G401 (cell line): ENCODE measurements at places on chromosomes 12 and 14.

DNA sequence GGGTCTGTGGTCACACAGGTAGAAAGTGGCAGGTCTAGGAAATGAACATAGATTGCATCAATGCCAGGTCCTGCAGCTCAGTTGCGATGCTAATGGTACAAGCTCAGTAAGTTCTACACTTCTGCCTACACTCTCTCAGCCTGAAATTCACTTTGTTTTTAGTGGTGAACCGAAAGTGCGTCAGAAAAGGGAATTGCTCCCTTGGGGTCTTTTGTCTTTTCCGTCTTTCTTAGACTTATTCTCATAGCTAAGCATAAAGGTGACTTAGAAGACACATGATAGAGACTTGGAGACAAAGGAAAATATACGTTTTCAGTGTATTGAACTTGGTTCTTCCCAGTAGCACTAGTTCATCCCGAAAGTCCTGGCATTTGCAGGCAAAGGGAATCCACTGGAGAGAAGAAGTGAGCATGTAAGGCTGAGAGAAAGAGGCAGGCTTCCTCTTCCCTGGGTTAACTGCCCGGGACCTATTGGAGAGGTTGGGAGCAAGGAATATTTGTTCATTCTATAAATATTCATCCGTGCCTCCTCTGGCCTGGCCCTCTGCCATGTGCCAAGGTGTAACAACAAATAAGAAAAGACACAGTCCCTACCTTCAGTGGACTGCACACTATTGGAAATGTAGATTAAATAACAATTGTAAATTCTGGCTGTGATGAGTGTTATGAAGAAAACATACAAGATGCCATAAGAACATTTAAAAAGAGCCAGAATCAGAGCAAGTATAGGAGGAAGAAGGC, 785.8 kb downstream of the MED13L start:
- DNase-seq: no peak

DNA sequence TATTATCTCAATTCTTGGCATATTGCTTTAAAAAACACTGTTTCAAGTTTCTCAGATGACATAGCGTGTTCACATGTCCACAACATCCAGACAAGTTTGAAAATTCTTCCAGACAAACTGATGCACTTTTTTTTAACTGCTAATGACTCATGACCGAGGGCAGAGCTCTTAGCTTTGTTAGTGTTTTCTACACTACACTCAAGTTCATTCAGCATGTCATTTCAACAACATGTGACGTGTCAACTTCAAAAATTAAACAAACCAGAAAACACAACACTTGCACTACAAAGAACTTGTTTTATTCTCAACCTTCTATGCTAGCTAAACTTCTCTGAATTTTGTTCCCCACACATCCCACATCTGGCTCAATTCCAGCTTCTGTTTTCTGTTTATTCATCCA, 1186.3 kb upstream of the FLRT2 start:
- no peak for DNase-seq

GRCh38 chr12:77492536-77492935, 338.2 kb upstream of the NAV3 start:
- DNase-seq: peak; percentile 49

- peak; percentile 82 for DNase-seq
These were observed 16.9 kb downstream of the PLEKHD1 start for GRCh38 chr14:69501423-69501838.

DNA sequence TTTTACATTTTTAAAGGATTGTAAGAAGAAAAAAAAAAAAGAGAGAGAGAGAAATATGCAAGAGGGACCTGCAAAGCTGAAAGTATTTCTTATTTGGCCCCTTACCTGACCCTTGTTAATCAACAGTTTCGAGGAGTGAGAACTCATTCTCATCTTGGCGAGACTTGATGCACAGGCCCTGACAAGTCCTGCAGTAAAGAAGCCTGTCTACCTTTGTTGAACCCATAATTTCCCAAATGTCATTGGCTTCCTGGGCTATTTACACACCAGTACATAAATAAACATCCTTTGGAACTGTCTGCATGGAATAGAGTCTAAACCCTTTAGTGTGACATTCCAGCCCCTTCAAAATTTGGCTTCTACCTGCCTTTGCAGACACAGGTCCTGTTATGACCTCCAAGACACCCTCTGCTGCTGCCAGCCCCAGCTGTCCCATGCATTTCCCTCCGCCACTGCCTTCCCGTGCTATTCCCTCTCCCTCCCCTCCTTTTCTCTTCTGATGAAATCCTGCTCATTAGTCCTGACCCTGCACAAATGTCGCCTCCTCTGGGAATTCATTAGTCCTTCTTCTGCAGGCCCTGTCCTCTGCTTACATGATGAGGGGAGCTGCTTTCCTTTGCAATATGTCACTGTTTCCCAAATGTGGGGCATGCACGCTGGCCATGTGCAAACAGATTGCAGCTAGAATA, 35.1 kb downstream of the MYL2 start:
- no peak for DNase-seq

GRCh38 chr12:44098786-44099185, 262.9 kb downstream of the TMEM117 start:
- DNase-seq: no peak

DNA sequence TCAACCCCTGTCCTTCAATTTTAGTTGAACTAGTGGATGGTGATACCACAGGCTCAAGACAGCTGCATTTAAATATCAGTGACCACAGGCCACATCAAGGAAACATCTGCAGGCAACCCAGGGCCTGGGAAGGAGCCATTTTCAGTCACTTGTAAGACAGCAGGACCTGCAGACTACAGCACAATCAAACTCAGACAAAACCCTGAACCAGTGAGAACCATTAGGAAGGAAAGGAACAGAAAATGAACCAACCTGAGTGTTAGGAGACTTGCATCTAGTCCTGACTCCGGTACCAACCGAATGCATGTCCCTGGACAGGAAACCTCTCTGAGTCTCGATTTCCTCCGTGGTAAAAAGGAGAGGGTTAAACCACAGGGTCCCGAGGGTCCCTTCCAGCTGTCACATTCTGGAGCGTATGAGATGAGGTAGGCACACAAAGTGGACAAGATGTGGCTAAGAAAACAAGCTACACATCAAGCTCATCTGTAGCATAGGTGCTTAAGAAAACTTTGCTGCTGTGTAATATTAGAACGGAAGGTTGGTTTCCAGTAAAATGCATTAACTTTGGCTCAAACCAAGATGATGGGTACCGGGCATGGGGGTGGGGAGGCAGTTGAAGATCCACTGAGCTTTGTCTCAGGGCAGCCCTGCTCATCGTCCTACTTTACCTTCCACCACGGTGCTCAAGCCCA, 1.6 kb upstream of the CDKN1B start:
- peak; percentile 50 for DNase-seq

DNA sequence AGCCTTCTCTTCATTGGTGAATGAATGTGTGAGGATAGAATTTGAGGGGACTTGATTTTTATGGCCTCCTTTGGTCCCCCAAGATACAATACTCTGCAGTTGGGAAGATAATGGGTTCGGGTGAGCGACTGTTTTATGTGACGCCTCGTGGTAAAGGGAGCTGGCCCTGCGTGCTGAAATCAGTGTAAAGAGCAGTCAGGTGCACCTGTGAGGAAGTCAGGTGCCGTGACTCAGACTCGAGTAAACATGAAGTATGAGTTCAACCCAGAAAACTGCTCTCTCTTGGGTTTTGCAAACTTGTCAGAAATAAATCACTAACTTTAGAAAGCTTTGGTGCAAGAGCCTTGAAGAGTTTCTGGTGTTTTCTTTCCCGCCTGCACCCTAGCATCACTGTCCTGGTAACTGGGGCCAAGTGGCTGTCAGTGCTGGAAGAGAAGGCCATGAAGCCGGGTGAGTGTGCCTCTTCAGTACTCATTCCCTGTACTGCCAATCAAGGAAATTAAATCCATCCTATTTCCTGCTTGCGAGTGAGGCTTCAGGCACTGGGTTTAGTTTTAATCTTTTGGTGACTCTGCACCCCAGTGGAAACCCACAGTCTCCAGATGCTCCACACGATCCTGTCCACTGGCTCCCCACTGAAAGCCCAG, 59.2 kb downstream of the AACS start:
- no peak for DNase-seq

- no peak for DNase-seq
These were observed 13.1 kb upstream of the LGR5 start for GRCh38 chr12:71426300-71427047.

- DNase-seq: no peak
These were observed 15.1 kb downstream of the APPL2 start for GRCh38 chr12:105220929-105221290.

- no peak for DNase-seq
These were observed 5.5 kb upstream of the CD4 start for GRCh38 chr12:6783828-6784227.
